ENCODE measurements at places on chromosomes 11 and 22. TPM values are rescaled to one million over a fixed set of nuclear protein-coding genes. Genes with fewer than 3 reads are reported as not detected.

Gene PGA4
- 0.17 TPM for total RNA-seq

Gene CNIH2
- total RNA-seq: 0.89 TPM

Gene C1QTNF5
- 7.6 TPM for total RNA-seq

Gene C11orf97
- not detected for total RNA-seq

Gene ST14
- 0.17 TPM for total RNA-seq

Gene MAPK12
- 32.3 TPM for total RNA-seq

Gene WBP2NL
- total RNA-seq: not detected

Gene ROBO4
- total RNA-seq: 2.2 TPM

Gene ISX
- not detected for total RNA-seq

Gene YAP1
- total RNA-seq: 98.7 TPM

Gene FAM180B
- not detected for total RNA-seq

Gene MOGAT2
- total RNA-seq: not detected

Gene KRTAP5-2
- not detected for total RNA-seq
